ENCODE measurements at places on chromosomes 12 and 14.
A peak's percentile ranks its signal among the peaks of the same experiment; 100 is the strongest.

- DNase-seq, result no peak
Observed at GRCh38 chr14:21642683-21643082, 7.9 kb upstream of the OR10G2 start.

GRCh38 chr12:19694627-19695026 is 255.3 kb downstream of the AEBP2 start:
- no peak for DNase-seq

DNA sequence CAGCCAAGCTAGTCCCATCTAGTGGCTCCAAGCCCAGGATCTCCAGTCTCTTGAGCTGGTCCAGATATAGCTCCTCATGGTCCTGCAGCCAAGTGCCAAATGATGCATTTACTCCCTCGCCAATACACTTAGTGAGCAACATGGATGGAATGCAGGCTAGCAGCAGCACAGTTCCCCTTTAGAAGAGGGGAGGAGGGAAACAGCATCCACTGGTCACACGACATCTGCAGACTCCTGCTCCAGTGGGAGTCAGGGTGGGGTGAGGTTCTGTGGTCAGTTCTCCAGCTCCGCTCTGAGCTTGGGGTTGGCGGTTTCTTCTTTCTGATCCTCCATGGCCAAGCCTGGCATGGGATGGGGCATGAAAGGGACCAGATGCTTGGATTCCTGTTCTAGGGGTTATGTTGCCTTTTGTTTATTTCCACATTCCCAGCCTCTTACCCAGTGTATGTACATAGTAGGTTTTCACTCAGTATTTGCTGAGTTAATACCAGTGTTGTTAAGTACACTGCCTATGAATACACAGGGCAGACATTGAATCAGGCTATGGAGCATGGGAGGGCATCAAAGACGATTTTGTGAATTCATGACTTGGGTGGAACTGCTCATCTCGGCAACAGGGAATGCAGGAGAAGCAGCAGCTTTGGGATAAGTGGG is 57.3 kb downstream of the GALNT16 start:
- DNase-seq, result no peak

- DNase-seq, result no peak
Observed at GRCh38 chr12:54272214-54272613, 7.7 kb downstream of the CBX5 start.

DNA sequence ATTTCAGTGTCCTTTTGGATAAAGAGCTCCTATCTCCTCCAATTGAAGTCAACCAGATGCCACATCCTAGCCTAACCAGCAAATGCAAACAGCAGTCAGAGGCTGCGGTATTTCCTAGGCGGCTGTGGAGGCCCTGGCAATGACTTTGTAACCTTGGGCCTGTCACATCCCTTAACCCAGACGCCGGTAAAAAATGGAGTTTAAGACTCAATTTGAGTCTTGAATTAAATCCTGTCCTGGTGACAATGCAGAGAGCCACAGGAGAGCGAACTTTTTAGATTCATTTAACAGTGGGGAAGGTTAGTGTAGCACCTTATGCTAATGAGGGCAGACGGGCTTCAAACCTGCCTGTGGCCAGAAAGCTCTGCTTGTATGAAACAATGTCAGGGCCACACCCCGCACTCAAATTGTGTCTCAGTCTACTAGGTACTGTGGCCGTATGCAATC is 1.3 kb downstream of the C12orf75 start:
- DNase-seq, result no peak

GRCh38 chr12:42180990-42181596 is 36.4 kb upstream of the GXYLT1 start:
- DNase-seq, result no peak

GRCh38 chr12:120199595-120200306 is 1.2 kb downstream of the RPLP0 start:
- DNase-seq, result no peak

DNA sequence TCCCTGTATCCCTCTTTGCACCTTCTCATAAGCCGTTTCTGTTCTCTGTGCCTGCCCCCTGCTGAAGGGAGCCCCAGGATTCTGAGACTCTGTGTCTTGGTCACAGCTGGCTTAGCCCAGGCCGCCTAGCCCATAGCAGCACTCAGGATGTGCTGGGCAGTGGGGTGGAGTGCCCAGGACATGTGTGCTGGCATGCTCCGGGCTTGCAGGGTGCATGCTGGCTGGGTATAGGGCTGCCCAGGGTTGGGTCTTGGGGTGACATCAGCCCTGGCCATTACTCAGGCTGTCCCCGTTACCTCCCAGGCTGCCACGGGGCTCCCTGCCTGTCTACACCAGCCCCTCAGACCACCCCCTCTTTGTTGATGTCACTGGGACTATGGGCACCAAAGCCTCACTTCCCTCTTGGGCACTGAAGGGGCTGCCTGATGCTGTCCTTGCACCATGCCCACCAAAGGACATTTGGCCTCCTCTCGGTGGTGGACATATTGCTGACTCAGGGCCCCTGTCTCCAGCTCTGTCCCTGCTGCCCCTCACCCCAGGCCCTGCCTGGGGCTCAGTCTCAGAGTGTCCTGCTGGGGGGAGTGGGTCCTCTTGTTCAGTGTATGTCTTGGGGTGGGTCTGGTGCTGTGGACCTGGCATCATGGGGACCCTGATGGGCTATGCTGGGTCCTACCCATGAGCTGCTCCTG is 2.4 kb downstream of the CEP170B start:
- no peak for DNase-seq

- no peak for DNase-seq
Observed at GRCh38 chr12:46518729-46519128, 146.2 kb upstream of the SLC38A2 start.

GRCh38 chr12:52058631-52059361 is 7.6 kb downstream of the NR4A1 start:
- no peak for DNase-seq

GRCh38 chr12:51626629-51627028 is 35.6 kb downstream of the SCN8A start:
- DNase-seq, result no peak

- no peak for DNase-seq
Observed at GRCh38 chr12:55654511-55655214, 18.0 kb downstream of the OR10P1 start.

GRCh38 chr12:88645816-88646215 is 65.5 kb upstream of the KITLG start:
- no peak for DNase-seq

DNA sequence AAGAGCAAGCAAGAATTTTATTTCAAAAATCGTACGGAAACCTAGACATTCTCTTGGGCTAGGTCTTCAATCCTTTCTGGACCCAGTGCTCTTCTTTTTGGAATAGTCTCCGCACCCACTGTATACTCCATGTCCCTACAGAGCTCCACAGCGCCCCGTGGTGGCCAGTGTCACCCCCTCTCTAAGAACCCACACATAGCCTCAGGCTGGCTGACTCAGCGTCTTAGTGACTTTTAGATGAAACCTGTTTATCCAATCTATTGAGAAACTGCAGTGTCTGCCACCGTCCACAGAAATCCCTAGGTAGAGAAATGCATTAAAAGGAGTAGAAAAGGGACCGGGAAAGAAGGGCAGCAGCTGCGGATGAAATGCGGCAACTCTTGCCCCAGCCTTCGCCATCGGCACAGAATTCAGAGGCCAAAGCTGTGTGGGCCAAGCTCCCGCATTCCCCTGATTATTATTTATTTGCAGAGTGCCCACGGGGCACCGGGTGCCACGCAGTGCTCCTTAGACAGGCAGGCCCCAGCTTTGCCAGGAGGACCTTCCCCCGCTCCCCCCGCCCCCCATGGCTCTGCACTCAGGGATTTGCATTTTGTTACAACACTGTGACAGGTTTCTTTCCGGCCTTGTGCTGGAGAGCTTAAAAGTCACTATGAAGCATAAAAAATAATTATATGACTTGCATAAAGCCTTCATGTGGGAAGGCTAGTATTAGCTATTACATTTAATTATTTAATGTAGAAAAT is 170.1 kb upstream of the FKBP4 start:
- DNase-seq, result no peak

DNA sequence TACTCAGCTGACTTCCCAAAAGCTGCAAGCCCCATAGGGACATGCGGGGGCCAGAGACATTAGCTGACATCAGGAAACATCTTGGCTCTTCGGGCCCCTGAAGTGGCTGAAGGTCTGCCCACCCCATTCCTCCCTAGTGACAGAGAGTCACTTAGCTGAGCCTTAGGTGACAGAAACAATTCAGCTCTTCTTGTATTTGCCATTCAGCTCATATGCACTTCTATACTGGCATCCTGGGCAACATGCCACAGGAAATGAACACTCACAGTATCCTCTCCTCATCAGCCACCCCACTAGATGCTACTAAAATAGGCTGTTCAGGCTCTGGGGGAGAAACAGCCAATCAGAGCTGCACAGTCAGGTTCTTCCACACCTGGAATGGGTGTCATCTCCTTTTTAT is 3.4 kb downstream of the DCTN2 start:
- DNase-seq, result no peak

DNA sequence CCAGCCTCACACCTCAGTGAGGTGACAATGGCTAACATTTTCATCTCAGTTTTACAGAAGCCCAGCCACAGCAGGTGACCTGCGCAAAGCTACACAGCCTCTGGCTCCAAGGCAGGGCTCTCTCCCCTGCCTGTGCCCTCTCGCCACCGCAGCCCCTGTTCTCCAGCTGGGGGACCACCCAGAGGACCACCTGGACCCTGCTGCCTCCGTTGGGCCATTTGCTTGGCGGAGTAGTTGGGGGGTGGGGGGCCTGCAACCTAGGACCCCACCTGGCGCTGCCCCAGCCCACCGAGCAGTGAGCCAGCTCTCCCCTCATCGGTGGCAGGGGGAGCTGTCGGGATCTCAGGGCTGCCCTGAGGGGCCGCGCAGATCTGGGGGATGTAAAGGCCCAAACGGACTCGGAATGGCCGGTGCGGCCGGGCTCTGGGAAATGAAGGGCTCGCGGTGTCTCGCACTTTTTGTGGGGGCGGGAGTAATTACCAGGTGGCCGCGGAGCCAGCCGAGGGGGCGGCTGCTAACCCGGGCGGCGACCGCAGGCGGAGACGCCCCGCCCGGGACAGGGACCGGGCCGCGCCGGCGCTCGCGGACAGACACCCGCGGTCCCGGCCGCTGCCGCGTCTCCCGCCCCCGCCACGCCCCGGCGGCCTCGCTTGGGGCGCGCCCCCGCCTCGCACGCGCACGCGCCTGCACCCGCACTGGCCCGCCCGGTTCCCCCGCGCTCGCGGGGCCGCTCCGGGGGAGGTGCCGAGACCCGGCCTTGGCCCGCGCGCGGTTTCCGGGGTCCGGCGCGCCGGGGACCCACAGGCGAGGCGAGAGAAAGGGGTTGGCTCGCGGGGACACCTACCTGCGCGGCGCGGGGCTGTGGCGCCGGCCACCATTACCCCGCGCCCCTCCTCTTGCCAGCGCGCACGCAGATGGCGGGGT is 8.6 kb upstream of the GPR68 start:
- DNase-seq, result peak; percentile 74

GRCh38 chr14:69937367-69938081 is 58.3 kb downstream of the SMOC1 start:
- no peak for DNase-seq
